ENCODE measurements at places on chromosomes 1 and 21.

DNA sequence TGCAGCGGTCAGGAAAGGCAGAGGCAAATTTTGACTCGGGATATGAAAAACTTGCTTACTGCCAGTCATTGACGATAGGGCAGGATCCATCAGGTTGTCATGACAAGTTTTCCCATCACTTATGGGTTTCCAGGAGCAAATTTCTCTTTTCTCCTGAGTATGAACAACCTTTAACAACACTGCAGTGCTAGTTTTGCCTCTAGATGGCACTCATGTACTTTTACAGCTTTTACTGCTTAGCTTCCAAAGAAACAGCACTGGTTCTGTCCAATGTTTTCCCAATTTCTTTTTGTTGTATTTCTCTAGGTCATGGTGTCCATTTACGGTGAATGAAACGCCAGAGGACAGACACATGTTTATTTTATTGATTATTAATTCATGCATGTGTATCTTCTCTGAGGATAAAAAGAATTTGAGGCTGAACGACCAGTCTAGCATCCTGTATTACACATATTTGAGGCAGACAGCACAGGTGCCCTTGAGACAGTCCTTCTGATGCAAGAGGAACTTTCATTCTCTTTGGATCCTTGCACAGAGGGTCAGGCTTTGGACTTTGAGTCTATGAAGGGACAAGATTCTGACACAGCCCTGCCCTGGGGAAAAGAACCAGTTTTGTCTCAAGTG, 112.3 kb upstream of the TRABD2B start:
- peak; percentile 29 for DNase-seq

DNA sequence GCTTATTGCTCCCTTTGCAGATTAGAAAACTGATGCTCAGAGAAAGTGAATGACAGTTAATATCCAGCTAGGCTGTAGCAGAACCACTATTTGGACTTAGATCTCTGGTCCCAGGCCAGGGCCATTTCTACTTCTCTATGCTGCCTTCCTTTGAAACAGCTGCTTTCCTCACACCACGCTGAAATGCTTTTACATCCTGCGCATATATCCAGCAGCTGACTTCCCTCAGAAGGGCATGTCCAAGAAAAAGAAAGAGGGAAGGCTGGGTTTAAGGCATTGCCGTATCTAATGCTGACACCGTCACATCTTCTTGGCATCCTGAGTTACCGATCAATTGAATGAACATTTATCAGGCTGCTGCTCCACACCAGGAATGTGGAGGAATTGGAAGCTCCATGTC, 122.4 kb downstream of the UBE2U start:
- no peak for DNase-seq

GRCh38 chr1:39128959-39129358, 75.5 kb upstream of the MACF1 start:
- DNase-seq, result no peak

DNA sequence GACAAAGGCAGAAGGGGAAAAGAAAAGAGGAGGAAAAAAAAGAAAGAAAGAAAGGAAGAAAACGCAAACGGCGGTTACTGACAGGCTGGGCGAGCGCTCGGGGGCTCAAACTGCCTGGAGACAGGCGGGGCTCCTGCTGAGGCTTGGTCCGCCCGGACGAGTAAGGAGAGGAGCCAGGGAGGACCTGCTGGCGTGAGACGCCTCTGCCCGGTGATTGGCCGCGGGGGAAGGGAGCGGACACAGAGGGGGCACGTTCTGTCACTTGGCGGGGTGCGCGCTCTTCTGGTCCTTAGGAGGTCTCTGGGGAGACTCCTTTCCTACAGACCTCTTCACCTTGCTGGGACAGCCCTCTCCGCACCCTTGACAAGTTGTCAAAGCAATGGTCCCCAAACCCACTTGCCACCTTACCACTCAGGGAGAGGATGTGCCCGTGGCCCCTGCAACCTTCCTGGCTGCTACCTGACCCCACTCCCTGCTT, 791 bp upstream of the PIK3R3 start:
- DNase-seq, result no peak

DNA sequence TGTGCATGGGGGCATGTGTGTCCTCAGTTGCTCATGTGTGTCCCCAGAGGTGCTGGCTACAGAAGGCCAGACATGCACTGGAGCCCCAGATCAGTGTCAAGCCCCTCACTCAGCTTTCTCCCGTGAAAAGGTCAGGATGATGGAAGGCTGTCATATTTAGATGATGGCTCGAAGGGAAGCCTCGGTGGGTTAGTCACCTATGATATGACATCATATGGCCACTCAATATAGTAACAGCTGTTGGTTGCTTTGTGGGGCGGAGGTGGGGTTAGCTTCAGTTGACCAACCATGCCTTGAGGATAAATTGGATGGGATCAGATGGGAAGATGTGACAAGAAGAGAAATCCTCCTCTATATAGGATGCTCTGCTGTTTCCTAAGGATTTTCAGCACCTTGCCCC, 43.5 kb upstream of the ATF3 start:
- no peak for DNase-seq

GRCh38 chr1:234582186-234582585, 27.8 kb downstream of the IRF2BP2 start:
- DNase-seq, result no peak

DNA sequence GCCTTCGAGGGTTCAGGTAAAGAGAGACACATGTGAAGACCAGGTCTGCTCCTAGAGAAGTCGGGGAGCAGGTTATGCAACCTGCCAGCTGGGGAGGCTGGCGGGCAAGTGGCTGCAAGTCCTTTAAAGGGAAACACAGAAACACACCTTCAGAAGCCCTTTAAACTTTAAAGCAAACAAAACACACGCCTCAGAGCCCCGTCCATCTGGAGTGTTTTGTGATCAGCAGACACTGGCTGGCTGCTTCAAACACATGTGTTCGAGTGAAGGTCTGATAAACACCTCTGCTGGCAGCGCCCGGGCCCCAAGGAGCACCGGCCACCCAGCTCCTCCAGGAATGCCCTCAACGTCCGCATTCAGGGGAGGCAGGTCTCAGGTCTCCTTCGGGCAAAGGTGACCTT, 15.2 kb downstream of the RIPK4 start:
- DNase-seq, result no peak

DNA sequence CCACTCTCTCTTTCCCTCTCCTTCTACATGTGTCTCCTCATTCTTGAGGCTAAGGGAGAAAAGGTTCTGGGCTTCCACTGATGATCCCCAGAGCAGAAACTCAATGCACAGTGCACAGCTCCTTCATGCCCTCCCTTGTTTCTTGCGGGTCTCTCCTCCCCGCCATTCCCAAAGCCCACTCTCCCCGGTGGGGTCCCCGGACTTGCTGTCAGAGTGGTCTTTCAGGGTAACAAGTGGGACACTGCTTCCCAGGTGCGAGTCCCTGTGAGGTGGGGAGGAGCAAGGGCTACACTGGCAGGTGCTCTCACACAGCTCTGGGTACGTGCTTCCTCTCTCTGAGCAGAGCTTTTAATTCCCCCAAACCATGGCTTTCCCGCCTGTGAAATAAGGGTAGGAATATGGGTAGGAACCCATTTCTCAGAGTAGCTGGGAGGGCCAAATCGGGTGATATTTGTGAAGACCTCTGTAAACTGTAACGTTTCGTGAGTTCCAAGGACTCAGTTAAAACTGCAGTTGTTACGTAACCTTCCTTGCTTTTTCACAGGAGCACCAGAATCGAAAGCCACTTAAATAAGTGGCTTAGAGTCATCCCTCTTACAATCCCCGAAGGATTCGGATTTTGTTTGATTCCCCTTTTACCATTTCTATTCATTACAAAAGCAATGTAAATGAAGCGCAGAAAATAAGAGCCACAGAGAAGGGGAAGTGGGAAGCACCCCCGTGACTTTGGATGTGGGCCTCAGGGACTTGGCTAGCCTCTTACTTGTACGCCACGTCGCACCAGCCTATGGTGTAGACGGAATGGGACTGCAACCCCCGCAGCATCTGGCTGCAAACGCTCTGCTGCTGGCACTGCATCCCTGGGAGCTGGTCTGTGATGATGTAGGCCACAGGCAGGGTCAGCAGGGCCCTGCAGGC, 6.2 kb downstream of the PGLYRP3 start:
- no peak for DNase-seq

- no peak for DNase-seq
Observed at GRCh38 chr21:44884097-44884496, 10.6 kb upstream of the PTTG1IP start.

- no peak for DNase-seq
Observed at GRCh38 chr1:110033421-110033820, 1.0 kb upstream of the STRIP1 start.

DNA sequence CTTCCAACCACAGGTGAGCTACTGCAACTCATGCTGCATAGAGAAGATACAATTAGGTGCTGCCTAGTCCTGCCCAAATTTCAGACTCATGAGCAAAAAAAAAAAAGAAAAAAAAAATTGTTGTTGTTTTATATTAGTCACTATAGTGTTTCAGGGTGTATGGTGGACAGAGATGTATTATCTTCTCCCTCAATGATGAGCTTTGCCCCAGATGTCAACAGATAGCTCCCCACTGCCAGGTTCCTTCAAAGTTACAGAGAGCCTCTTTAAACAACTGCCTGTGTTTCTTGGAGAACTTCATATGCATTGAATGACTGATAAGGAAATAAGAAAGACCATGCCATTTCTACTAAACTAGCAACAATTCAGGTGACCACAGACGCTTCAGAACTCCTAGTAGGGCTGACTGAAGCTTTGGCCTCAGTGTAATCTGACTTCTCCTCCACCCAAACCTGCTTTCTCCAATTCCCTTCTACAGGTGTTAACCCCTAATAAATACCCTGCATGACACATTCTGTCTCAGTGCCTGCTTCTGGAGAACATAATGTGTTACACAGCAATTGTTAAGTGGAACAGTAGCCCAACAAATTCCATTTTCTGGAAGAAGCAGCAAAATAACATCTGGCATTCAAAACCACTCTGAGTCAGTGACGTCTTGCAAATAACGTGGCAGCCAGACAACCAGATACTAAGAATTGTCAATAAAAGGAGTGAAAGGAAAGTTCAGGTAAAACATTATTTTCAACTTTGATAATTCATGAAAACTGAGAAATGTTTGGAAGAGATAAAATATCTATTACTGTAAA, 147.7 kb downstream of the CDC42BPA start:
- no peak for DNase-seq

DNA sequence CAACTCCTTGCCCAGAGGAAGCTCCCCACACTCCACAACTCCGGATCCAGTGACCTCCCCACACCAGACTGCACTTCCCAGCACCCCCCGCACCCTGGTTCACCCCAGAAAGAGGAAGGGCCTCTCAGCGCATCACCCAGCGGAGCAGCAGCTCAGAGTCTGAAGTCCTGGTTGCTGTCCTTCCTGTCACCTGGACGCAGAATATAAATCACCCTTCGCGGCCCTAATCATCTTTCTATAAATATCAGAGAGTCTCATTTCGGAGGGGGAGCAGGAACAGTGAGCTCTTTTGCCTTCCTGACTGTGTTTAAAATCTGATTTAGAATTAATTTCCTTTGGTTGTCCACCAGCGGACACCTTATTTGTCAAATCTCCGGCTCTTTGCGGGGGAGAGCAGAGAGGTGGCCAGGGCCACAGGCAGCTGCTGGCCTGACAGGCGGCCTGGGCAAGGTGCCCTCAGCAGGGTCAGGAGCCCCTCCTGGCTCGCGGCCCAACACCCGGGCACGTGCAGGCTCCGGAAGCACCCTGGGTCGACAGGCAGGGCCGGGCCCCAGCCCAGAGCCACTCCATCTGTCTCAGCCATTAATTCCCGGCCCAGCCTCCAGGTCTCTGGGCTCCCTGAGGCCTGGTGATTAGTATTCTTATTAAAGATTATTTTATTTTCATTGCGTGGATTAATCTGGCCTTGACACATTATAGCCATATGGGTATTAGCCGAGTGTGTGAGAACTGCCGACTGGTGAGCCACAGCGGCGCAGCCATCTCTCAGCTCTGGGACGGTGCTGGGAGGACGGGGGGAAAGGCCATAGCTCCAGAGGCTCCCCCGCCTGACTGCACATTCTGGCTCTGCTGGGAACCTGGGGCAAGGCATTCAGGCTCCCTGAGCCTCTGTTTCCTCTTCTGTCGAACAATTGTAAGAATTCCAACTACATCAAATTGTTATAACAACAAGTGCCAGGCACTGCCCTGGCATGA, 19.7 kb downstream of the EPHA8 start:
- DNase-seq, result no peak

DNA sequence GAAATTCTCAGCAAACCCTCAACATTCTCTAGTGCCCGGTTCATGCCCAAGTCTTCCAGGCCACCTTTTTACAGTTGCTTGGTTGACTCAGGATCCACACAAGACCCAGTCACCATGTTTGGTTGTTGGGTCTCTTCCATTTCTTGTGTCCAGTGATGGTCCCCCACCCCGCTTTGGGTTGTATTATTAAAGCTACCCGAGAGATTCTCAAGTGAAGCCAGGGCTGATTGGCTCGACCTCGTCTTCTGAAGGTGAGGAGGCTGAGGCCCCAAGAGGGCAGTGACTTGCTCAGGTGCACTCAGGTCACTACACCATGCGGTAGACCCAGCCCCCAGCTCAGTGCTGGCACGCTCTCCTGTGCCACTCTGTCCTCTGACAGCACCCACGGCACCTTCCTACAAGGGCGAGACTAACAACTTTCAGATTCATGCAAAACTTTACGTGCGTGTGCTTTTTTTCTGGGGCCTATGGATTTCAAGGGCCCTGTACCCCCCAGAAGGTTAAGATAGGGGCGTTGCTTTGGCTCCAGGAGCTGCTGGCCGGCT, 50.3 kb downstream of the CAPN9 start:
- no peak for DNase-seq

DNA sequence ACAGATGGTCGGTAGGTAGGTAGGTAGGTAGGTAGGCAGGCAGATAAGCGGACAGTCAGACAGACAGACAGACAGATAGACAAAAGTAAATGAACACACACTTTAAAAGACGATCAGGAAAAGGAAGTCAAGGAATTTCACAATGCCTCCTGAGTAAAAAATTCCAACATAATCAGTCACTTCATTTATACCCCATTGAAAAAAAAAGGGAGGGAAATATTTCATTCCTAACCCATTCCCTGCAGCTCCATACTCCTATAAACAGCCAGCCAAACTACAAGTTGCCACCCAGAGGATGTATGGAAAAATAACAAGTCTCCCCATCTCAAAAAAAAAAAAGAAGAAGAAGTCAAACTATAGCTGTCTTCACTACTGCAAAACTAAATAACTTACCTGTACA, 43.4 kb downstream of the ZZZ3 start:
- no peak for DNase-seq

- no peak for DNase-seq
Observed at GRCh38 chr21:42835211-42835610, 44.1 kb downstream of the WDR4 start.

GRCh38 chr1:109819906-109820305, 56.2 kb upstream of the EPS8L3 start:
- no peak for DNase-seq

GRCh38 chr1:172545396-172546004, 12.6 kb downstream of the SUCO start:
- no peak for DNase-seq

All from naive thymus-derived CD4-positive, alpha-beta T cell (primary cell).